Gastrocnemius medialis (tissue), 4 donors: ENCODE measurements at places on chromosomes 4 and X.

DNA sequence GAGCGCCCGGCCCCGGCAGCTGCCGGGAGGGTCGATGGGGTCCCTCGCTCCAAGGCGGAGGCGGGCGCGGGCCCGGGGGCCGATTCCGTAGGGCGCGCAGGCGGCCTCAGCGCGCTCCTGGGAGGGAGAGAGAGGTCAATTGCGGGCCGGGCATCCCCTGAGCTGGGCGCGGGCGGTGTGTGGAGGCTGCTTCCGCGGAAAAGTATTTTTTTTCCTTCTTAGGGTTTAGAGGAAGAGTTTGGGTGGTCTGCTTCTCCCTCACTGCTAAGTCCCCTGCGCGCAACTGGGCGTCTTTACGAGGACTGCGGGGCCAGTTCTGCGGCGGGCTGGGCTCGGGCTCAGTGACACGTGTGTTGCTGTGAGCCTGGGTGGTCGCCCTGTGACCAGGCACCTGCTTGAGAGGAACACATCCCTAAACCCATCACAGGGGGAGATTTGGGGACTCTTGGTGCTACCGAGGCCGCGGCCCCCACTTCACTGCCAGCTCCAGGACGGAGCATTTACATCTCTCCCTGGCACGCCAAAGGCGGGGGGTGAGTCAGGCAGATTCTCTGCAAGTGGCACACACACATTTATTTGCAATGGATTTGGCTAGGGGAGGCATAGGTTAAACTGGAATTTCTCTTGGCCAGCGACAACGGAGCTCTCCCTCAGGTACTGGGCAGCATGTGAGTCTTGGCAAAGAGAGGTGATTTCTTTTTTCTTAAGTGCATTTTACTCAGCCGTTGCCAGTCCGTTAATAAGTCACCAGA, 151.2 kb upstream of the SLC4A4 start:
- no peaks in the 10 kb centered on the region for H3K36me3 ChIP-seq
- H3K27me3 ChIP-seq, result no peaks in the 10 kb centered on the region
- peak overlapping the region; percentile 81 for H3K4me3 ChIP-seq
- peak overlapping the region; percentile 74 for H3K27ac ChIP-seq

DNA sequence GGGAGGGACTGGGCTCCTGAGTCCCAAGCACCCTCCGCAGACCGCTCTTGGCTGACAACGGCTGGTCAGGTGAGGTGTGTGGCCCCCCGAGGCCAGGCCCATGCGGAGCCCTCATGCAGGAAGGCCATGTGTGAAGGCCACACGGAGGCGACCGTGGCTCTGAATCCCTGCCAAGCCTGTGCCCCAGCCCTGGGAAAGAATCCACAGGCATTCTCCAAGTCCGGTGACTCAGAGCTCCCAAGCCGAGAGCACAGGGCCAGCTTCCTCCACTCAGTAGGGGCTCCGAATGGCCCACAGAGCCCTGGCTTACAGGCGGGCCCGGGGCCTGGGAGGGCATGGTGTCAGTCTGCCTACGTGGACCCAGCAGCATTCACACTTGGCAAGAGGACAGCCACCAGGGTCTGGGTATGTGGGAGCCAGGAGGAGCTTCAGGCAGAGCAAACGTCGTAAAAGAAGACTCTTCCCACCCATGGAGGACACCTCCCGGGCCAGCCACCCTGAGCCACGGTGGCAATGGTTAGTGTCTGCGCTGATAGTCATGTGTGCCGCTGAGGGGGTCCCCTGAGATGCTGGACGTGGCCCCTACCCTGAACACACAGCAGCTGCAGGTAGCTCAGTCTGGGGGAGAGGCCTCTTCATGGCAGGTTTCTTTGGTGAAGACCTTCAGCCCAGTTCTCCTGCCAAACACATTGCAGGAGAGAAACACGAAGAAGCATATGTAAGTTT, 105.7 kb downstream of the PSAPL1 start:
- no peak overlapping the region for H3K27ac ChIP-seq
- H3K36me3 ChIP-seq, result no peaks in the 10 kb centered on the region

DNA sequence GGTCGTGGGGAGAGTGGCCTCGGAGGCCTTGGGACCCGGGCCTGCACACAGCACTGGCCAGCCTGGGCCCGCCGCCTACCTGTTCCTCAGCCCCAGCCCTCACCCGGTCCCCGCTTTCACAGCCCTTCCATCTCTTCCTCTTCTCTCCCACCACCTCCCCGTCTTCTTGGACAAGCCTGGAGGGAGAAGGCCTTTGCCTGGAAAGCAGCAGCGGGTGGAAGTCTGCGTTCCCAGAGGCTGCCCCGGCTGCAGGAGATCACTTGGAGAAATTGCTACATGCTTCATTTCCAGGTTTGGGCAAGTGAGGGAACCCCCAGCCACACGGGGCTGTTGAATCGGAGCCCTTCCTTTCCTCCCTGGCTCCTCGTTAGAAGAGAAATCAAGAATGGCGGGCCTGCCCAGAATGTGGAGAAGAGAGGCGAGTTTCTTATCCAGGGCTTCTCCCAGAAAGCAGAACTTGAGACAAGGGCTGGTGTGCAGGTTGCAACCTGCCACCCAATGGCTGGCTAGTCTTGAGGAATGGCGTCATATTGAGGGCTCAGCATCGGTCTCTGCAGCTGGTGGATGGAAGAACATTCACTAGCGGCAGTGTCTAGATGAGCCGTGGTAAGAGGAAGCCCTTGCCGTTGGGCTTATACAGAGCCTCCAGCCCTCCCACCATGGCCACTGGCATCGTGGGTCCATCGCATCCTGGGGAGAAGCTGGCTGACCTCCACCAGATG, 1.2 kb upstream of the PDZD4 start:
- no peaks in the 10 kb centered on the region for H3K4me1 ChIP-seq
- H3K27me3 ChIP-seq, result peaks cover 21% of the 10 kb centered on the region
- no peak overlapping the region for H3K27ac ChIP-seq

- no peak for DNase-seq
- no peaks in the 10 kb centered on the region for H3K36me3 ChIP-seq
- no peak overlapping the region for H3K4me3 ChIP-seq
- H3K27me3 ChIP-seq, result no peaks in the 10 kb centered on the region
- H3K27ac ChIP-seq, result no peak overlapping the region
Measured at GRCh38 chr4:119707336-119707735, 78.7 kb upstream of the PDE5A start.

GRCh38 chr4:24137671-24138601, 248.1 kb upstream of the PPARGC1A start:
- DNase-seq, result no peak
- H3K36me3 ChIP-seq, result no peaks in the 10 kb centered on the region
- H3K27me3 ChIP-seq, result no peaks in the 10 kb centered on the region
- H3K4me3 ChIP-seq, result no peak overlapping the region
- no peaks in the 10 kb centered on the region for H3K4me1 ChIP-seq
- H3K27ac ChIP-seq, result no peak overlapping the region

- no peak overlapping the region for H3K27ac ChIP-seq
- DNase-seq, result no peak
- no peak overlapping the region for H3K4me3 ChIP-seq
Measured at GRCh38 chr4:6625256-6625655, 15.2 kb upstream of the MRFAP1 start.

DNA sequence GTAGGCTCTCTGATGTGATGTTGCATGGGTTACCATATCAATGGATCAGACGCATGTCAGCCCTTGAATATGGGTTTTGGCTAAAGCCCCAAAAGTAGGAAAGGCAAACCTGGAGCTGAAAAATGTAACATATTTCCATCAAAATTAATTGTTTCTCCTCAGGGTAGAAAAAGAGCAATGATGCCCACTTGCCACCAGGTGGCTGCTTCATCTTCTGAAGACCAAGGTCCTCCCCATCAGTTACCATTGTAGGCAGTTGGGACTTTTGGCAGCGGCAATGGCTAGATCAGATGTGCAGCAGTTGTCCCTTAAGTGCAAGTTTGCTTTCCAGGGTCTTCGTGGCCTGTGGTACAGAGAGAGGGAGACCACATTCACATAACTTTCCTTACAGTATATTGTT, 118.2 kb downstream of the NAF1 start:
- H3K27ac ChIP-seq, result no peak overlapping the region

- no peak overlapping the region for H3K4me3 ChIP-seq
- no peak for DNase-seq
- H3K36me3 ChIP-seq, result no peaks in the 10 kb centered on the region
- H3K27me3 ChIP-seq, result no peaks in the 10 kb centered on the region
Measured at GRCh38 chr4:158125310-158125709, 47.5 kb downstream of the GASK1B start.

DNA sequence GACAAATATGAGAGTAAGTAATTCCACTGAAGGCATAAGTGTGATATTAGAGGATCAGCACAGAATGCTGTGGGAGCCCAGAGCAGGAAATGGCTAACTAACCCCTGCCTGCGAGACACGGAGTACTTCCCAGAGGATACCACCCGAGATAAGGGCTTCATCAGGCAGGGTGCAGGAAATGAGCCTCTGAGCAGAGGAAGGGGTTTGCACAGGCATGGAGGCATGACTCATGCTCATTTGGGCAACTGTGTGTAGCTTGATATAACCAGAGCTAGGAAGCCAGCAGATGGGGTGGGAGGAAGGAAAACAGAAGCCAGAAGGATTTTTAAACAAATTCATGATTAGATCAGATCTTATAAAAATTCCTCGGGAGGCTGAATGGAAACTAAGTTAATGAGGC, 70.0 kb upstream of the TSPAN5 start:
- H3K36me3 ChIP-seq, result no peaks in the 10 kb centered on the region
- no peaks in the 10 kb centered on the region for H3K4me1 ChIP-seq
- H3K4me3 ChIP-seq, result no peak overlapping the region
- no peak for DNase-seq

DNA sequence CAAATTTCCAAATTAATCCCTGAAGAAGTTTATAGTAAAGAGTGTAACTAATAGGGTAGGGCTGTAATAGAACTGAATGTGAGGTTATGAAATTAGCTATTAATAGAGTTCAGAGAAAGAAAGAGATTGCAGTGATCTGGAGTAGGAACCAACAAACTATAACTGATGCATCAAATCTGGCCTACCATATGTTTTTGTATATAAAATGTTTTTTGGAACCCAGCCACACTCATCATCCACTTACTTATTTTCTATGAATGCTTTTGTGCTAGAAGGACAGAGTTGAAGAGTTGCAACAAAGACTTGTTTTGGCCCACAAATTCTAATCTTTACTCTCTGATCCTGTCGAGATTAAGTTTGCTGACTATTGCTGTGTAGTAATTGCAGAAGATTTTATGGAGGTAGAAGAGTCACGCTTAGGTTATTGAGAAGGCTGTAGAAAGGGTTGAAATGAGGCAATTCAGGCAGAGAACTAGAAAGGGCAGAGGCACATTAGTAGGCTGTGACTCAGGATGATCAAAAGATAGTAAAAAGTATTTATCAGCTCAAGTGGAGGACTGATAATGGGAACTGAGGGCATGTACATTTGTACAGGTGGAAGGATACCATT, 298.7 kb upstream of the EMCN start:
- H3K4me1 ChIP-seq, result no peaks in the 10 kb centered on the region
- no peak overlapping the region for H3K27ac ChIP-seq
- no peaks in the 10 kb centered on the region for H3K36me3 ChIP-seq
- H3K27me3 ChIP-seq, result no peaks in the 10 kb centered on the region

- no peaks in the 10 kb centered on the region for H3K36me3 ChIP-seq
- H3K4me3 ChIP-seq, result no peak overlapping the region
- DNase-seq, result no peak
- no peak overlapping the region for H3K27ac ChIP-seq
Measured at GRCh38 chr4:58749206-58749605, 1639.0 kb upstream of the IGFBP7 start.

GRCh38 chr4:73599182-73599581, 21.1 kb downstream of the RASSF6 start:
- H3K36me3 ChIP-seq, result no peaks in the 10 kb centered on the region
- H3K27ac ChIP-seq, result no peak overlapping the region
- no peaks in the 10 kb centered on the region for H3K4me1 ChIP-seq
- H3K4me3 ChIP-seq, result no peak overlapping the region
- no peaks in the 10 kb centered on the region for H3K27me3 ChIP-seq

- no peak overlapping the region for H3K27ac ChIP-seq
- H3K36me3 ChIP-seq, result no peaks in the 10 kb centered on the region
- no peak for DNase-seq
- H3K27me3 ChIP-seq, result no peaks in the 10 kb centered on the region
Measured at GRCh38 chr4:138616775-138617174, 374.6 kb upstream of the SLC7A11 start.

GRCh38 chr4:148300877-148301276, 141.3 kb downstream of the NR3C2 start:
- no peak overlapping the region for H3K4me3 ChIP-seq
- H3K27ac ChIP-seq, result no peak overlapping the region
- H3K36me3 ChIP-seq, result no peaks in the 10 kb centered on the region
- H3K27me3 ChIP-seq, result no peaks in the 10 kb centered on the region
- peaks cover 5% of the 10 kb centered on the region for H3K4me1 ChIP-seq
- no peak for DNase-seq

DNA sequence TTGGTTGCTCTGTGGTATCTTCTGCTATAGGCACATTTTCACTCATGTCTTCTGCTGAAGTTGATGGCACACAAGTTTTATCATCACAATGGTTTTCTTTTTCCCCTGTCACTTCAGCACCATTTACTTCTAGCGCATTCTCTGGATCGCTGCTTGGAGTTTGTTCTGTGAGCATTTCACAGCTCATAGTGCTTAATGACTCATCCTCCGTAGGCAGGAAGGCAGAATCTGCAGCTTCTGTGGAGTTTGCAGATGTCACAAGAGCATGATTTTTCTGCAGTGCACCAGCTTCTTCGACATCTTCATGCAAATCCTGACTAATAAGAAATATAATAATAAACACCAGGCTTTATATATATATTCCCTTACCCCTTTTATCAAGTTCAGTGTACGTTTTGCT, 83.6 kb downstream of the CHM start:
- DNase-seq, result no peak
- H3K4me3 ChIP-seq, result no peak overlapping the region
- H3K4me1 ChIP-seq, result no peaks in the 10 kb centered on the region
- no peak overlapping the region for H3K27ac ChIP-seq
- H3K27me3 ChIP-seq, result no peaks in the 10 kb centered on the region

DNA sequence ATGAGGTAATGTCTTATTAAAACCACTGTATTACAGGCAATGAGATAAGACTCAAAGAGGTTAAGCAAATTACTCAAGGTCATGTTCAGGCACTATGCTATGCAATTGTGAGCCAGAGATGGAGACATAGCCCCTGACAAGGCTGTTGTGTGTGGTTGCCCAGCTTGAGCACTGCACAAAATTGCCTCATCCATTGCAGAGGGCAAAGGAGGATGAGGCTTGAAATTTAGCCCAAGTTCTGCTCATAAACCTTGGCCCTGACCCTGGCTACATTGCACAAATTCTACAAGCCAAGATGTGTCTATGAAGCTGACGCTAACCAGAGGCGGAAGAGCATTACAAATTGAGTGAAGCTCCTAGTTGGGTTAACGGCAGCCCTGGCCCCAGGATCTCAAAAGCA, 65.6 kb upstream of the PGM2 start:
- no peak overlapping the region for H3K27ac ChIP-seq
- H3K27me3 ChIP-seq, result no peaks in the 10 kb centered on the region
- DNase-seq, result no peak
- no peaks in the 10 kb centered on the region for H3K4me1 ChIP-seq
- no peak overlapping the region for H3K4me3 ChIP-seq

- H3K36me3 ChIP-seq, result no peaks in the 10 kb centered on the region
- H3K4me1 ChIP-seq, result no peaks in the 10 kb centered on the region
- H3K27ac ChIP-seq, result no peak overlapping the region
- no peak overlapping the region for H3K4me3 ChIP-seq
- no peaks in the 10 kb centered on the region for H3K27me3 ChIP-seq
Measured at GRCh38 chrX:54492340-54492739, 3.7 kb downstream of the FGD1 start.

GRCh38 chr4:102524691-102525090, 23.5 kb downstream of the NFKB1 start:
- no peaks in the 10 kb centered on the region for H3K36me3 ChIP-seq
- H3K4me1 ChIP-seq, result peaks cover 15% of the 10 kb centered on the region
- H3K4me3 ChIP-seq, result no peak overlapping the region

- no peaks in the 10 kb centered on the region for H3K36me3 ChIP-seq
- no peaks in the 10 kb centered on the region for H3K27me3 ChIP-seq
- H3K4me3 ChIP-seq, result no peak overlapping the region
- DNase-seq, result no peak
- H3K4me1 ChIP-seq, result no peaks in the 10 kb centered on the region
Measured at GRCh38 chrX:152817078-152817764, 13.3 kb downstream of the CETN2 start.
